Stimulated activated CD4-positive, alpha-beta T cell treated with anti-CD3 and anti-CD28 coated beads, Interleukin-1b, Interleukin-23, amount 100 ng/mL, for 24 hours (primary cell): ENCODE measurements at places on chromosomes 2 and 18.

DNA sequence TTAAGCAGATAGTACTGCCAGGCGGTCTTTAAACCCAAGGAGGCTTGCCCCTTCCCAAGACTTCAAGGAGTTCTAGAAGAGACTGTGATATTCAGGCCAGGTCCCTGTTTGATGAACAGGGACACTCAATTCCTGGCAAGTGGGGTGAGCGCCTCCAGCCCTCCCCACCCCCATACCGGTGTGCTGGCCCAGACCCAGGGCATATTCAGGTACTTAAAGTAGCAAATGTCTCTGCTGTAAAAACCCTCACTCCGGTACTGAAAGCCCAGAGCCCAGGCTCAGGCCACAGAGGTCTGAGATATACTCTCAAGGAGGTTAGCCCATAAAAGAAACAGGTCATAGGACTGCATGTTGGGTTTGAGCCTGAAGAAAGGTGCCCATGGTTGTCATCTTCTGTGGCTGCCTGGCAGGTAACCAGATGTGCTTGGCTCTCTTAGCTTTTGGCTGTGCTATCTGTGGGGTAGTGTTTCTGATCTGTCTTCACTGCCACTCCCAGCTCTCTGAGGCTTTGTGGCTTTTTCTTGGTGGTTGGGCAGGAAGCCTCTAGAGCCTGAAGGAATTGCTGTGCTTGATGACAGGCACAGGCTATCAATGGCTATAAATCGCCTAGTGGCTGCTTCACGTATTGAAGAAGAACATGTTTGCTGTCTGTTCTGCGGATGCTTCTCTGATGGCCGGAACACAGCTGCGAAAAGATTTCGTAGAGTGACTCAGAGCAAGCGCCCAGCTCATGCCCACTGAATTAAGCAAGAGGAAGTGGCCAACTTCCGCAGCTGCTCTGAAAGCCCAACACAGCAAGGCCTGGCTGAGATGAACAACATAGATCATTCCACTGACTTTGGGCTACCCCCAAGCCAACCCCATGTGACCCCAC lies 63.3 kb upstream of the ALPP start:
- DNase-seq: peak; percentile 18

- DNase-seq: no peak
Observed at GRCh38 chr2:49577041-49577440, 422.7 kb upstream of the FSHR start.

GRCh38 chr18:74063557-74063956 lies 84.1 kb downstream of the FBXO15 start:
- DNase-seq: no peak

- no peak for DNase-seq
Observed at GRCh38 chr2:88838165-88838635, 146.7 kb downstream of the RPIA start.

- no peak for DNase-seq
Observed at GRCh38 chr2:180554330-180554729, 426.1 kb upstream of the UBE2E3 start.

DNA sequence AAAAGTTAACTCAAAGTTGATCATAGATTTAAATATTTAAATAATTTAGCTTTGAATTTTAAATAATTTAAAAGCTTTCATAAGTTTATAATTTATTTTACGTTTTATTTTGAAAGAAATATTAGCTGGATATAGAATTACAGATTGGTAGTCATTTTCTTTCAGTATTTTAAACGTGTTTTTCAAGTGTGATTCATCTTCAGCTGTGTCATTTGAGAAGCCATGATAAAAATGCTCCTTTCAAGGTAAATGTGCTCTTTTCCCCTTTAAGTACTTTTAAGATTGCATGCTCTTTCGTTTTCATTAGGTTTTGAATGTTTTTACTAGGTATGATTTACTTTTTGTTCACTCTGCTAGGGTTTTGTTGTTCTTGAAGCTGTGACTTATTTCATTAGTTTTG lies 116.8 kb upstream of the FIGN start:
- DNase-seq: no peak

GRCh38 chr18:65235966-65236624 lies 514.7 kb upstream of the CDH7 start:
- DNase-seq: no peak

DNA sequence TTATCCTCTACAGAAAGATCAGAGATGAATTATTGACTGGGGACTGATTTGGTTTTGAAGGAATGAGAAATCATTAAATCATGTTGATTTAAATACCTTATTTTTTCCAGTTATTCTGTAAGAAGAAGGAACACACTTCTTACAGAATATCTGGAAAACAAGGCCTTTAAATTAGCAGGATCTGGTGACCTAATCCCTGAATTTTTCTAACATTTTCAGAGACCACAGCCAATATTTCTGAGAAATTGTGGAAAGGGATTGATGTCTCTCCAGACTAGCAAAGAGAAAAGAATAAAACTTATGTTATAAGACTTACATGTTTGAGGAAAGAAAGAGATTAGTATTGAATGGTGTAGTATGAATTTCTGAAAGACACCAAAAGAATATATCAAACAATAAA lies 104.0 kb downstream of the KCNE4 start:
- no peak for DNase-seq

DNA sequence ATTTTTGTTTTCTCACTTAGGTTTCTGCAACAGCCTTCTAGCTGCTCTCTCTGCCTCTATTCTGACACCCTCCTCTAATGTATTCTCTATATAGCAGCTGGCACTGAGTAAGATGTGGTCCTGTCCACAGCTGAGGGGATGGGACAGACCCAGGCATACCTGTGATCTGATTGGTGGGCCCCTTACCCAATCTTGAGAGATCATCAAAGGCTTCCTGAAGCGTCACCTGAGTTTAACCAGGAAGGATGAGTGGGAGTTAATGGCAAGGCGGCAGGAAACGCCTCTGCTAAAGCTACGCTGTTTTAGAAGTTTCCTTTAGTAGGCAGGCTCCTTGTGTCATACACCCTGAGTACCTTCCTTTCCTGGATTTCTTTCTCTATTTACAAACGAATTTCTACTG lies 5.7 kb upstream of the TET3 start:
- DNase-seq: no peak

DNA sequence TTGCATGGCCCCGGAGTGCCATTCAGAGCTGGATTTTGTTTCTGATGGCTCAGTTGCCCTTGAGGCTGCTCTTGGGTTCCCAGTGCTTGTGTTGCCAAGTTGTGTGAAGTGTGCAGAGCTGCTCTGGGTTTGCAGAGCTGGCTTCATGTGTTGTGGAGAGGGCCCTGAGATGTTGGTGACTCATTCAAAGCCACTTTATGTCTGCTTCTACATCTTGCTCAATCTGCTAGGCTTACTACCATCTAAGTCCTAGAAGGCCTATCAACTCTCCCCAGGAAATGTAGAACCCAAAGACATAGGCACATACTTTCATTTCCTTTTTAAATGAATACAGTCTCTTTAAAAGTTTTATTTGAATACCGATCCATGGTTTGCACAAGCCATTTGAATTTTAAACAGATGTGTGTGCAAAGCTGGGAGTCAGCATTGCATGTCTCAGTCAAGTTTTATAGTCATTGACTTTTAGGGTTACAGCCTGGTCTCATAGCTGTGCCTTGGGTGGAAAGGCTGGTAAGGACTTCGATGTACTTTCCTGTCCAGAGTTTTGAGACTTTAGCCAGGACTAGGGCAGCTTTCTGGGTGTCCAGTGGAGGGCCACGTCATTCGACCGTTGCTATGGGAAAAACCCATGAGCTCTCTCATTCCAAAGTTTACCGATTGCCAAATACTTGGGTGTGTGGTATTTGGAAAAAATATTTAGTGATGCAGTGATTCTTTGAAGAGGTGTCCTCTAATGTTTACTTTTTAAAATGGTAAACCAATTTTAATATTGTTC lies 105.0 kb downstream of the LTBP1 start:
- DNase-seq: no peak

DNA sequence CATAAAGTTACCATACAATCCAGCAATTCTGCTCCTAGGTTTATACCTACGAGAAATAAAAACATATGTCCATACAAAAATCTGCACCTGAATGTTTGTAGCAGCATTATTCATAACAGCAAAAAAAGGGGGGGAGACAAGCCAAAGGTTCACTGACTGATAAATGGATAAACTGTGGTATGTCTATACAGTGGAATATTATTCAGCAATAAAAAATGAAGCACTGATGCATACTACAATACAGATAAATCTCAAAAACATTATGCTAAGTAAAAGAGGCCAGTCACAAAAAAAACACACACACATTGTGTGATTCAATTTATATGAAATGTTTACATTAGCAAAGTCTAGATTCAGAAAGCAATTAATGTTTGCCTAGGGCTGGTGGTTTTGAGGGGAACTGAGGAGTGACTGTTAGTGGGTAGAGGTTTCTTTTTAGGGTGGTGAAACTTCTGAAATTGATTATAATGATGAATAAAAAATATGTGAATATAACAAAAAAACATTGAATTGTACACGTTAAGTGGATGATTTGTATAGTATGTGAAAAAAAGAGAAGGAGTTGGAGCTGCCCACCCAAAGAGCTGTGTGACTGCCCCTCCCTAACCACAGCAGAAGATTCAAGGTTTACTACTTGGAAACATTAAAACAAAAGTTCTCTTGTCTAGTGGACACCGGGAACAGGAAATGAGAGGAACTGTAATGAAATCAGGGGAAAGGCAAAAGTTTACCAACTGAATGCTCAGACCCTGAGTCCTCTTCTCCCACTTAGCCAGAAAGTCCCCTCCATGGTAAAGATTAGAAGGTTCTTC lies 13.4 kb downstream of the COLEC12 start:
- no peak for DNase-seq

DNA sequence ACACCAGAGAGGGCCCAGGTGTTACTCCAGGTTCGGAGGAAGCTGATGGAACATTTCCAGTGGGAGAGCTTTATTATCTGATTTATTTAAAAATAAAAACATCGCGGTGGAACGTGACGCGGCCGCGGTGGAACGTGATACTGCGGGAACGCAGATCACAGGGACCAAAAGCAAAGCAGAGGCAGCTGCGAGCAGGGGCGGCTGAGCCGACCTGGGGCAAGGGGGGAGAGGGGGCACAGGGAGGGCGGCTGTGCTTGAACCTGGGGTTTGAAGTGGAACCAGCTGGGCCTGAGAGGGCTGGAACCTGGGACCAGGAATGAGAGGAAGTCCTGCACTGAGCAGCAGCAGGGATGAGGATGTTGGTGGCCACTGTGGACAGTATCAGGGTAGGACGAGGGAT lies 583.5 kb upstream of the SALL3 start:
- DNase-seq: no peak

DNA sequence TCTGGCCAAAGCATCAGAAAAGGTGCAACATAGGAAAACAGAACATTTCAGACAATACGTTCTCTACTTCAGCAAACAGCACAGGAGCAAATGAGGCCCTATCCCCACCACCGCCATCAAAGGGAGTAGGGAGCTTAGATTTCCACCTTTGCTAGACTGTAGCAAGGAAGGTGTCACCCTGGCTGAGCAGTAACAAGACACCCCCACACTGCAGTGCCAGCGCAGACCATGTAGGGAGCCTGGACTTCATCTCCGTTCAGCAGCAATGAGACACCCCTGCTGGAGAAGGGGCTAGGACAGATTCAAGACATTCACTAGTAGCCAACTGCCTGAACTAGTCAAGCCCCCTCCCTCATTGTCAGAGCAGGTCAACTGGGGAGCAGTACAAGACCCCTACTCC lies 160.1 kb upstream of the CBLN2 start:
- no peak for DNase-seq

GRCh38 chr2:196284144-196284844 lies 112.9 kb upstream of the STK17B start:
- DNase-seq: no peak

DNA sequence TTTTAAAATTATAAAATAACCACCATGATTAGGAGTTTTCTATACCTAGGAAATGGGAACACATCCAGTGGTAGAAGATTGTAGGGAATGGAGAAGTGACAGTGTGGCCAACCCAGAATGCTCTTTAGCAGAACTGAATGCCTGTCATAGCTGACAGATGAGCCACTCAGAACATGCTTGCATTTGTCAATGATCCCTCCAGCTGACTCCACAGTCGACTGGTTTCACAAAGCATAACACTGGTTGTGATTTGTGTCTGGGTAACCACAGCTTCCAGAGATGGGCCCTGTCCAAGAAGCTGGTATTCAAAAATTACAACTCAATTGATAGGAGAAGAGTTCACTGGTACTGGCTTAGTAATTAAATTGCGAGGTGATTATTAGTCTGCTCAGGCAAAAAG lies 9.0 kb upstream of the CTIF start:
- no peak for DNase-seq

DNA sequence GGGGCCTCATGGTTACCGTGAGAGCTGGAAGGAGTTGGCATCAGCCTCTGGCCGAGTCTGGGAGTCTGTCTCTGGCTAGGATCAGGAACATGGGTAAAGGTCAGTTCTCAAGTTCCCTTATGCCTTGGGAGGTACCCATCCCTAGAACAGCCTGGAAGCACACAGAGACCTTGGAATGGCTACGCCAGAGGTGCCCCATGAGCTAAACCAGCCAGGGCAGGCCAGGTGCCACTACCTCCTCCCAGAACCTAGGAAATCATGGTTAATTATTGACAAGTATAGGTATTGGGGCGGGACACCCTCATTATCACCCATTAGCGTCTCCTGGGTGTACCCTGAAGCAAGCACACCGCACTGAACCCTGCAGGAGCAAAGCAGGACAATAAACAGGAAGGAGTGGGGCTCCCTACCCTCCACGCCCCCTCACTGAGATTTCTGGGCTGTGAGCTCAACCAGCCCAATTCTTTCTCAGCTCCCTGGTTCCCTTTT lies 3.0 kb upstream of the ASPRV1 start:
- no peak for DNase-seq

- no peak for DNase-seq
Observed at GRCh38 chr18:70553936-70554260, 265.1 kb downstream of the SOCS6 start.

DNA sequence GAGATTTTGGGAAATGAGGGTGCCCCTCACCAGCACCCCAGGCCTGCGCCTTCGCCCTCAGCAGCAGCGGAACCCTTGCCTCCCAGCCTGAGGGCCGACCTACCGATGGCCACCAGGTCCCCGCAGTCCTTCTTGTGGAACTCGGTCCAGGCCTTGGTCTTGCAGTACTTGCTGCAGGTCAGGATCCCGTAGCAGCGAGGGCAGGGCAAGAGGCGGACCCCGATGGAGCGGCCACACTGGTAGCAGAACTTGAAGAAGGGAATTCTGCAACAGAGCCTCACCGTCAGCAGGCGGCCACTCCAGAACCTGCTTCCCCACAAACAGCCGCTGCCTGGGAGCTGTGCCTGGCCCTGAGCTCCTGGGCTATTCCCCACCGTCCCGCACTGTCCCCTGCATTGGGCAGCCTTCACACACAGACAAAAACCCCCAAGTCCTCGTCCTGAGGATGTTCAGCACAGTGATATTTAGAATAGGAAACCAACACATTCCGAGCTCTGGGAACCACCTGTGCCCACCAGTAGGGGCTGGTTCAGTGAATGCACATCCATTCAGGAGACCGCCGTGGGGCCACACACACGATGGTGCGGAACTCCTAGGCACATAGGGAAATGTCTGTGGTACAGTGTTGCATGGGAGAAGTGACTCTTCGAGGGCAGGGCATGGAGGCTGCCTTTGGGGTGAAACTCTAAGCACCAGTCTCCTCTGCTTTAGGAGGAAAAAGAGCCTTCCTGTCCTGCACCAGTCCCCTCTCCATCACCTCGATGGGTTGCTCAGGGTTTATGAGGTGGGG lies 45.6 kb downstream of the GPC1 start:
- no peak for DNase-seq
